AG08395 (cell line): ENCODE measurements at places on chromosomes 16 and 17.

GRCh38 chr16:27241658-27242057 is 26.9 kb downstream of the NSMCE1 start:
- no peak for DNase-seq

DNA sequence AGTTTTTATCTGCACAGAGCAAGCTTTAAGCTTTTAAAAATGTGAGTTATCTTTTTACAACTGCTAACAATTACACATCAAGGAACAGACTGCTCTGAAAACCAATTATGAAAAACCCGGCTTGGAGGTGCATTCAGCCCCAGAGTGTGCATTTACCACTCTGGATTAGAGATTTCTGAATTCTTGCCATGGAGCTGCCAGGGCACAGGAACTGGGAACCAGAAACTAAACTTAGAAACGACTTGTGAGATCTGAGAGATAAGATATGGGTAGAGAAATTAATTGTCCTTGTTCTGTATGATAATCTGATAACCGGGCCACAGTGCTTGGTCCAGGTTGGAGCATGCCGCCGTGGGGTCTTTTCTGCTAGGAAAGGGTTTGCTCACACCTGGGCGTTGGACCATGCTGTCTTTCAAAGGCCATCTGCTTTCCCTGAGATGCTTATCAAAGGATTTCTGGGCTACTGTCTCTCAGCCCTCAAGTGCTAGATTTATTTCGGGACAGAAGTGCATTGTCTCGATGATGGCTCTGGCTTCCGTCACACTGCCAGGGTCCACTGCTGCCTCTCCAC is 210.0 kb downstream of the MAF start:
- DNase-seq, result no peak

- DNase-seq, result no peak
Observed at GRCh38 chr17:33046361-33047255, 55.0 kb downstream of the SPACA3 start.

DNA sequence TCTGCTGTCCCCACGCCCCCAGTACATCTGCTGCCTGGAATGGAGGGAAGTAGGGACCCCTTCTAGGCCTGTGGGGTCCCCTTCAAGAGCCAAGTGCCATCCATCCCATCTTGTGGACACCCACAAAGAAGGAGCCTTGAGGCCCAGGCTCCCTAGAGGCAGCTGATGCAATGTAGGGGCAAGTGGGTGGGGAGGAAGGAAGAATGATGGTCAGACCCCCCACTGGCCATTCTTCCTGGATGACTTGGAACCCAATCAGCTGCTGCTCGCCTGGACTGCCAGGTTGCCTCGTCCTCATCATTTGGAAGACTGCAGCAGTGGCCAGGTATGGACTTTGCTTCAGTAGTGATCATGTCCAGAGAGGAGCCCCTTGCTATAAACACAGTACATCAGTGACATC is 48.9 kb downstream of the SMPD3 start:
- no peak for DNase-seq

GRCh38 chr17:56034197-56034635 is 119.1 kb upstream of the ANKFN1 start:
- DNase-seq, result no peak

DNA sequence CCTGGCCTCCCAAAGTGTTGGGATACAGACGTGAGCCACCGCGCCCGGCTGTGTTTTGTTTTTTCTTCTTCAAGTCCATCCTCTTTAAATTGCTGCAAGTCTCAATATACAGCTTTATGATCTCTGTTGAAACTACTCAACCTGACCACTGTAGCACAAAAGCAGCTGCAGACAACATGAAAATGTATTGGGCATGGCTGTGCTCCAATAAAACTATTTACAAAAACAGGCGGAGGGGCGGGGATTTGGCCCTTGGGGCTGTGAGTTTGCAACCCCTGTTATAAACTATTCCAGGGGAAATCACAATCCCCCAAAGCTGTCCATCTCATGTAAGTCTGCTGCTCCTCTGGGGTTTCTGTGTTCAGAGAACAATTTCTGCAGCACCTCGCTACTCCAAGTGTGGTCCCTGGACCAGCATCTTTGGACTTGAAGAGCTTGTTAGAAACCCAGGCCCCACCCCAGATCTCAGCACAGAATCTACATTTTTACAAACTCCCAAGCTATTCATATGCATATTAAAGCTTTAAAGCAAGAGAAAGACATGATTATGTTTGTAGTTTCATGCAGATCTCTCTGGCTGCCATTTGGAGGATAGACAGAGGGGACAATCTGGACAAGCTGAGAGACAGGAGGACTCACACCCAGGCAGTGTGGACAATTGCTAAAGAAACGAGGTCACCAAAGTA is 33.6 kb downstream of the TEKT5 start:
- no peak for DNase-seq
